Activated CD4-positive, alpha-beta T cell treated with anti-CD3 and anti-CD28 coated beads for 24 hours (primary cell): ENCODE measurements at places on chromosomes 6 and 20.

DNA sequence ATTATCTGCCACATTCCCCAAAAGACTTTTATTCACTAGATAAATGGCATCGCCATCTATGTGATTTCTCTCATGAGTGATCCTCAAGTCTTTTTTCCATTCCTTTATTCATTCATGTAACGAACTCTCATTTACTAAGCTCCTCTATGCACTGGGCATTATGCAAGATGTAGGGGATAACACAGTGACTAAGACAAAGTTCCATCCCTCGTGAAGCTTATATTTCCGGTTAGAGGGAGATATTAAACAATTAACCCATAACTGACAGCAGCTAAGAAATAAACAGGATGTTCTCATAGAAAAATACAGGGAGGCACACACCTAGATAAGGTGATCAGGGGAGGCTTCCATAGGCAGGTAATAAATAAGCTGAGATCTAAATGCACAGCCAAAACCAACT, 17.2 kb upstream of the PREX1 start:
- DNase-seq = no peak

- no peak for DNase-seq
Observed at GRCh38 chr20:15706719-15707118, 866.5 kb downstream of the KIF16B start.

DNA sequence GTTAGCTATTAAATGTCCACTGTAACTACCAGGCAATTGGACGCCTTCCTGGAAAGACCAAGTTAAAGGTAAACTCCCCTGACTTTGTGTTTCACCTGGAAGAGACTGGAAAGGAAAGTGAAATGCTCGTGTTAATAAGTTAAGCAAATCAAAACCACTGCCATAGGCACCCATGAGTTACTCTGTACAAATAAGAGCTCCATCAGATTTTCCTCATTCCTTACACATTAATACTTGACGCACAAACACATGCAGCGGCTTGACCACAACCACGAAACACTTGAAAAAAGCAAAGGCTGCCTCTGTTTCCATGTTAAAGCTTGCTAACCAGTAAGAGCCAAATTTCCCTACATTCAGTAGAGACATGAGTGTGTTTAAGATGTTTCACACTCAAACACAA, 19.8 kb downstream of the GCM1 start:
- DNase-seq = no peak

DNA sequence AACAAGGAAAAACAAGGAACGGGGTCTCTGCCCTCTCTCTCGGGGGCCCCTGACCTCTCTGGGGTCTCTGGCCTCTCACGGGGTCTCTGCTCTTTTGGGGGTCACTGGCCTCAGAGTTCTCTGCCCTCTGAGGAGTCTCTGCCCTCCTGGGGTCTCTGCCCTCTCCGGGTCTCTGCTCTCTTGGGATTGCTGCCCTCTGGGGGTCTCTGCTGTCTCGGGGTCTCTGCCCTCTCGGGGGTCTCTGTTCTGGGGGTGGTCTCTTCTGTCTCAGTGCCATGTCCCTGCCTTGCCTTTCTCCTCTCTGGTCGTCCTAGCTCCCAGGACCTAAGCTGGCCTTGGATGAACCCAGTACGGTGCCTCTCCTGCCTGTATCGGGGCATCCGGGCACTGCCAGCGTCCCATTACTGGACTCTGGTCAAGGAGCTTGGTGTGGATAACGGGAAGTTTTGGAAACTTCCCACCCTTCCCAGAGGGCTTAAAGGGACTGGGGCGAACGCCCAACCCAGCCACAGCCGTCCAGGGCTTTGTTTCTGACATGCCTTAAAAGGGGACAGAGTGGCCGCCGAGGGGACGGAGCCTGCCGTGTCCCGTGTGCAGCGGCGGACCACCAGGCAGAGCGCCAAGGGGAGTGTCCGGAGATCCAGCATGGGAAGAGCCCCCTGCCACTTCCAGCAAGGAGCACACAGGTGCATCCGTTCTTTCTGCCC, 24.7 kb upstream of the MRGBP start:
- DNase-seq = no peak

DNA sequence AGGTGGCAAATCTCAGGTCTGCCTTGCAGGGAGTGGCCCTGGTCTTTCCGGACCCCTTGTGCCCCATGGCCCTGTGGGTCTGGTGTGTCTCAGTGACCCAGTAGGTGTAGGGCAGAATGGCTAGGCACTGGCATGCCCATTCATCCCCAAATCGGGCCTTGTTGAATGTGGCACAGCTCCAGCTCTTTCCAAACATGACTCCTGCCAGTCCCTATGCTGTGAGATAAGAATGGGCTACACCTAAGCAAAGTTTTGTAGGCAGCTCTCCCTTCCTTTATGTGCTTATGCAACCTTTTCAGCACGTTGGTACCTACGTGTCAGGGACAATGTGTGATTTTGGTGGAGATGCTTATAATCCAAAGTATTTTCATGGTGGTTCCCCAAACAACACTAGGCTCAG, 33.9 kb downstream of the FOXO3 start:
- no peak for DNase-seq

DNA sequence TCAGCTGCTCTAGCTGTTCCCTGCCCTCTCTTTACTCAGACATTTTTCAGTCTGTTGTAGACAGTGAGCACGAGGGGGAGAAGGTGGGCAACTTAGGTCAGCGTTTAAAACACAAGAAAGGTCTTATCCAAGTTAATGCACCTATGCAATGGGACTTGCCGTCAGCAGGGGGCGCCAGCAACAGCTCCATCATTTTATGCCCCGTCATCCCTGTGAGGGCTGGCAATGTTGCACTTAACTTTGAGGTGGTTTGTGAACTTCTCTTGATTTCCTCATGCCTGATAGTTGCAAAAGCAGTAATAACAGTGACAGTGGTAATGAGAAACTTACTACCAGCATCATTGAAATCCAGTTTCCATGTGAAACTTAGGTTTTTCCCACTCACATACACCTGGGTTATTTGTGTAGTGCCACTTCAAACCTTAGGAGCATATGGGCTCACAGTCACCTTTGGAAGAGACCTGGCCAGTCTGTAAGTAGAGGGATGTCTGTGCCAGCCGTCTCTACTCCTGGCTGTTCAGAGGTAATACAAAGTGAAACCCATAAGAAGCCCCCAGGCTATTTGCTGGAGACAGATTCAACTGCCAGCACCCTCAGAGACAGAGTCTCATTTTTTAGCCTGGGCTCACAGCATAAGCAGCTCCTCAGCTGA, 44.9 kb upstream of the ID1 start:
- peak; percentile 59 for DNase-seq

- no peak for DNase-seq
Observed at GRCh38 chr20:62838128-62838891, 21.5 kb downstream of the COL9A3 start.

DNA sequence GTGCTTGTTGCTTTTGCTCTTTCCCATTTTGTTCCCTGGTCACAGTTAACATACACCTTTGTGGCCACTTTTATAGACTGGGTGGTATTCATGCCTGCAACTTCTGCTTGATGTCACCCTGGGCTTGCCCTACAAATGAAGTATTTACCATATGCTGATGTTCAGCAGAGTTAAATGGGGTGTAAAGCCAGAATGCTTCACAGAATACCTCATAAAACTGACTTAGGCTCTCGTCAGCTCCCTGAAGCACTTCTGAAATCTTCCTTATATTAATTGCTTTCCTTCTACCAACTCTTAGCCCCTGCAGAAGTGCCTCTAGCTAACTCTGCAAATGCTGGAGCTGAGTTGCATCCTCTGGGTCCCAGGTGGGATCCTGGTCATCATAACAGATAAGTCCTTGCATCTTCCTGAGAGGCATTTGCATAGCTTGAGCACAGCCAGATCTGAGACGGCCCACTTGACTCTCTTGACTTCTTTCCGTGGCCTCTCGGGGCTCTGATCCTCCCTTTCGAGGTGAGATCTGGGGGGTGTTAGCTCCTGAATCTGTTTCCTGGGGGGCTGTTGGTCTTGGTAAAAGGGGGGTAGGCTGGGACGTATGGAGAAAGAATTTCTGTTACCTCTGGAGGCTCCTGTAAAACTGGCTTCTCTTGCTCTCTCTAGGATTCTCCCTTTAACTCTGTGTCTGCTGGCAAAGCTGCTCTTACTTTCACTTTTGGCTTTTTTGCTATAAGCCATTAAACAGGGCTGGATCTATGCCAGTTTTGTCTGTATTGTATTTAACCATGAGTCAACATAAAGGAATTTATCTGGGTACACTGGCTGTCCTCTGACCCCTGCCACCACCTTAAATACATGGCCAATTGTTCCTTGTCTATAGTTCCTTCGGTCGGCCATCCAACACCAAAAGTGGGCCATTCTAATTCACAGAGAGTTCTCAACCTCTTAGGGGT, 223.0 kb upstream of the SYNCRIP start:
- DNase-seq = no peak

DNA sequence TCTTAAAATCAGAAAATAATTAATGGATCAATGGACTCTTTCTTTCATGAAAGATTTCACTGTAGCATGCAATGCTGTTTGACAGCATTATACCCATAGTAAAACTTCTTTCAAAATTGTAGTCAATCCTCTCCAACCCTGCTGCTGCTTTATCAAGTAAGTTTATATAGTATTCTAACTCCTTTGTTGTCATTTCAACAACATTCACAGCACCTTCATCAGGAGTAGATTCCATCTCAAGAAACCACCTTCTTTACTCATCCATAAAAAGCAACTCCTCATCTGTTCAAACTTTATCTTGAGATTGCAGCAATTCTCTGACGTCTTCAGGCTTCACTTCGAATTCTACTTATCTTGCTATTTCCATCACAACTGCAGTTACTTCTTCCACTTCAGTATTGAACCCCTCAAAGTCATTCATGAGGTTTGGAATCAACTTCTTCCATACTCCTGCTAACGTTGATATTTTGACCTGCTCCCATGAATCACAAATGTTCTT, 26.4 kb upstream of the BACH2 start:
- no peak for DNase-seq

DNA sequence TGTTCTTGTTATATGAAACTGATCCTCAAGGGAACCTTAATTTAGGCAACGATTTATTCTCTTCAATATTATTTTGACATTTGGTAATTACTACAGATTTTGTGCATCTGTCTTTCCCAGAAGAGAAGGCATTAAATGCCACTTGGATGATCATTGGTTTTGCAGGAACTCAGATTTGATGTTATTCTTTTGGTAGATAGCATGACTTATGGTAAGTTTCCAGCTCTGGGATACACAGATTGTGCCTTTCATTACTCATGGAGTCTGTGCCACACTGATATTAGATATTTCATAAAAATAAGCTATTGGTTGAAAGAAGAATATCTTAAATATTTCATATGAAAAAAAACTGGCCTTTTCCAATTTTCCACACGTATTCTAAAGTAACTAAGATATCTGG, 120.1 kb downstream of the AIG1 start:
- DNase-seq = no peak

- no peak for DNase-seq
Observed at GRCh38 chr6:156827382-156827781, 50.2 kb downstream of the ARID1B start.

- DNase-seq = no peak
Observed at GRCh38 chr20:59583428-59584277, 20.7 kb upstream of the PHACTR3 start.

GRCh38 chr6:1035401-1035800, 276.5 kb upstream of the FOXQ1 start:
- no peak for DNase-seq

DNA sequence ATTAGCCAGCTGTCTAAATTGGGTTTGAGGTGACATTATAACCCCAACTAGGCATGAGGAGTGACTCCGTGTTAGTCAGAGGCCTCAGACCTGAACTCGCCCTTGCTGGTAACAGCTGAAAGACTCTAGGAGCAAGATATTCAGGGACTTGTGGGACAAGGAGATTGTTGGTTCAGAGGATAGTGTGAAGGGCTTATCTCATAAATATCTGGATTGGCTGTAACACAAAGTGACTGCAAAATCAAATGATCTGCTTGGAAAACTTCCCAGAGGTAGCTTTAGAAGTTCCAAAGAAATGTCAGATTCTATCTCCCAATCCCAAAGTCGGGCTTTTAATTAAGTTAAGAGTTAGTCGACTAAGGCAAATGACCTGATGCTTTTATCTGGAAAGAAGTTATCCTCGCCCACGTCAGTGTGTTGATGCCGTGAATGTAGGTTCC, 72.4 kb downstream of the TULP4 start:
- no peak for DNase-seq

DNA sequence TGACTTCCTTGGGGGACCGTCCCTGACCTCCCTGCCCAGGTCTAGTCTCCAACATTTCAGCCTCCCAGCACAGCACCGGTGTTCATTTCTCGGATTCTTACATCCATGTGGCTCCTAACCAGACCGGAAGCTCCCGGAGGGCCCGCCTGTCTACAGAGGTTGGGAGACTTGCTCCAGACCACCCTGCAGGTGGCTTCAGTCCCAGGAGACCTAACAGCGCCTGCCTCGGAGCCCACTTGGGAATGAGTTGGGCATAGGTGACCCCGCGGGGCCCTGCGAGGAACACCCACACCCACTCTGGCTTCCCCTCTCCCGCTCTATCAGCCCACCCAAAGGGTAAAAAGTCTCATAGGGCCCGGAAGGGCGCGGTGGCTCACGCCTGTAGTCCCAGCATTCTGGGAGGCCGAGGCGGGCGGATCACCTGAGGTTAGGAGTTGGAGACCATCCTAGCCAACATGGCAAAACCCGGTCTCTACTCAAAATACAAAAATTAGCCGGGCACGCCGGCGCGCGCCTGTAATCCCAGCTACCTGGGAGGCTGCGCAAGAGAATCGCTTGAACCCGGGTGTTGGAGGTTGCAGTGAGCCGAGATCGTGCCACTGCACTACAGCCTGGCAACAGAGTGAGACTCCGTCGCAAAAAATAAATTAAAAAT, 5.4 kb downstream of the DPPA5 start:
- no peak for DNase-seq

DNA sequence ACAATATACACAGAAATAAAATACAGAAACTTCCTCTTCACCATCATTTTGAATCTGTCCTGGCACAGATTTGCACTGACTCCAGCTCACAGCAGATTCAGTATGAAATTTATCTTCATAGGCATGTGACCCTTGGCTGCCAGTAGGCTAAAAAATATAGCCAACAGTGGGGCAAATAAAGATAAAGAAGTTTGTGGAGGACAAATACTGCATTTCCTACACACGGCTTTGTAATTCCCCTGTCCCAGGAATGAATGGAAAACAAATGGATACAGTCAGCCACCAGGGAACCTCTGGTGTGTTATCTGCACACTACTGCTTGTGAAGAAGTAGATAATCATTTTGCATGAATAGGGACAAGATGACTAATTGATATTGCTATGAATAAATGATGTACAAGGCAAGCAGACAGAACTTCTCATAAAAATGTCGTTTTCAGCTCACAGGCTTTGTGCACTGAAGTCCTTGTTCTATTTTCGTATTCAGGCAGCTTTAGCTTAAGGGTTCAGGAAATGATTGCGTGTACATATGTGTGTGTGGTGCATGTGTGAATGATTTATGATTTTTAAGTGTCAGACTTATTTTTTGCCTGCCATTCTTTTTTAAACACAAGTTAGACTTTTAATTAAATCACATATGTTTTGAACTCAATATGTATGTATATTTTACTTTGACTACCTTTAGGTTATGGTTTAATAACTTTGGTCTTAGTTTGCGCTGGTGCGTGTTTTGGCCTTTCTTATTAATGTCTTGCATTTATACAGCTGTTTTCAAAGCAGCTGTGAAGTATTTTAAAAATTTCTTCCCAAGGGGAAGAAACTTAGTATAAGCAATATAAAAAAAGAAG, 543.8 kb upstream of the JAG1 start:
- no peak for DNase-seq
